Natural killer cell treated with Interleukin-12 subunit alpha and Interleukin-12 subunit beta and Interleukin-15 and Interleukin-18, amount 100 ng/mL, for 72 hours (primary cell): ENCODE measurements at places on chromosomes 7 and 10. TPM values are rescaled to one million over a fixed set of nuclear protein-coding genes. Genes with fewer than 3 reads are reported as not detected.

DNA sequence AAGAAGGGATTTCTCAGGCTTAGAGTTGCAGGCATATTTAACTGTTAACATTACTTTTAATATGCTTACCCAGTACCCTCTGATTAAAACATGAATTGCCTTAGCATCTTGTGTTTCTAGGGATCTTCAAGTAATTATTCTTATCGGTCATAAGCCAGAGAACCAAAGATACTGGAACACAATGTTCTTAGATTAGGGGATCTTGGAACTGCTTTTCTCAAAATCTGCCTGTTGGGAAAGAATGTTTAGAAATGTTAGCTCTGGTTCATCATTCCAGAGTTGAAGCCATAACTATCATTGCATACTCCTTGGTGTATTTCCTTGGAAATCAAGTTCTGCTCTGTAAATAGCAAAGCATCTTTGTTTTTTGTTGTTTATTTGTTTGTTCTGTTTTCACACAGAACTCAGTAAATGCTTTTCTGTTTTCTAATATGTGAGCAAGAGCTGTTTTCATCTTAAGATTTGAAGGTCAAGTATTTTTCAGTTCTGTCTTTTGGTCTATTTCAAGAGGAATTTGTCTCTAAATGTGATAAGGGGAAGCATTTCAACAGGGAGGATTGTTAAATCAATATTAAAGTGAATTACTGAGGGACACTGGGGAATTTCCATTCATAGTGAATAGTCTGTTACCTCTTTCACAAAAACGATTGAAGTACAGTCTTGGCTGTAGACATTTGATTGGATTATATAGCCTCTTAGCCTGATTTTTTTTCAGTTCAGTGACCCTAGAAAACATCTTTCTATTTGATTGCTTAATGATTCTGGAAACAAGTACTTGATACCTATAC is 103.2 kb upstream of the CYP26C1 start:
- H3K4me1 ChIP-seq: no peaks in the 10 kb centered on the region
- no peaks in the 10 kb centered on the region for H3K36me3 ChIP-seq
- DNase-seq: no peak
- H3K4me3 ChIP-seq: no peak overlapping the region
- no peak overlapping the region for H3K27ac ChIP-seq

DNA sequence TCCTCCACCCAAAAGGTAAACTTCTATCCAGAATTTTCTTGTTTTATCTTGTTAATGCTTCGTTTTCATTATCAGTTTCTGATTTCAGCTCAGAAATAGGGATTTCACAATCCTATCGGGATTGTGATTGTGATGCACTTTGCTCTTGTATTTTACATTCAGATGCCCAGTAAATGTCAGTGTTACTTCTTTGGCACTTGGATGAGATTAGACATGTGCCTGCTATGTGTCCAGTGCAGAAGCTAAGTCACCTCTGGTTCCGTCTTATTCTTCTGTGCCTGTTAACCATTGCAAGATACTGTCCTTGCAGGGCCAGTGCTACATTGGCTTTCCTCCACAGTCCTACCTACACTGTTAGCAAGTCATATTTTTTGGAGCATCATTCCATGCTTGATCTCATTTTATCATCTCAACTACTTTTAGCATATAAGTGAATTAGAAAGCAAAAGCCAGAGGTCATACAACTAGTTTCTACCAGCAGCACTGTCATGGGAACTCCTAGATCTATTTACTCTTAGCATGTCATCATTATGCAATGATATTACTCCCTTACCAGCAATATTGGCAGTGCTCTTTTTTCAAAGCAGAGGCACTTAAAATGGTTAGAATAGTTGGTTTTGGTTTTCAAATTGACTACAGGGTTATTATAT is 26.7 kb downstream of the ZNF277 start:
- peaks cover 25% of the 10 kb centered on the region for H3K4me1 ChIP-seq
- no peaks in the 10 kb centered on the region for H3K27me3 ChIP-seq
- H3K27ac ChIP-seq: no peak overlapping the region
- no peak for DNase-seq
- H3K36me3 ChIP-seq: peaks cover 6% of the 10 kb centered on the region
- H3K4me3 ChIP-seq: no peak overlapping the region

DNA sequence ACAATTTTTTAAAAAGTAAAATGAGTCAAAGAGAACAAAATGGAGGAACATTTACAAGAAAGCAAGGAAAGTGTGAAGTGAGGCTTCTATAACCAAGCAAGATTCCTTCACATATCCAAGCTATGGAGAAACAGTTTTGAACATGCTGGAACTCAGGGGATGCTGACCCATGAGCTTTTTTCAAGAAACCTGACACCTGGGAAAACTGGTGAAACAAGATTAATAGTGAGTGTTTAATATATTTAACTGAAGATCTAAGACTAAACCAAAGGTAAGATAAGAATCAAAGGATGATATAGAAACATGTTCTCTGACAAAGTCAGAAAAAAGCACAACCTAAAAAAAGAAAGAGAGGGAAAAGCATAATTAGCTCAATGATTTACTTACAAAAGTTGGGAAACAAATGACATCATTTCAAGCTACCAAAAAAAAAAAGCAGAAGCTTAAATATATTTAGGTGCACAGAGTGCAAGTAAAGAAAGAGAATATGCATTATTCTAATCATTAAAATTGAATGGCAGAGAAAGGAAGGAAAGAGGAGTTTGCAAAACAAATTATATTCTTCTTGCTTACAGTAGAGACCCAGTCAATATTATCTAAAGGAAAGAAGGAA is 24.9 kb downstream of the C7orf25 start:
- no peak for DNase-seq
- no peaks in the 10 kb centered on the region for H3K36me3 ChIP-seq
- H3K27ac ChIP-seq: no peak overlapping the region

DNA sequence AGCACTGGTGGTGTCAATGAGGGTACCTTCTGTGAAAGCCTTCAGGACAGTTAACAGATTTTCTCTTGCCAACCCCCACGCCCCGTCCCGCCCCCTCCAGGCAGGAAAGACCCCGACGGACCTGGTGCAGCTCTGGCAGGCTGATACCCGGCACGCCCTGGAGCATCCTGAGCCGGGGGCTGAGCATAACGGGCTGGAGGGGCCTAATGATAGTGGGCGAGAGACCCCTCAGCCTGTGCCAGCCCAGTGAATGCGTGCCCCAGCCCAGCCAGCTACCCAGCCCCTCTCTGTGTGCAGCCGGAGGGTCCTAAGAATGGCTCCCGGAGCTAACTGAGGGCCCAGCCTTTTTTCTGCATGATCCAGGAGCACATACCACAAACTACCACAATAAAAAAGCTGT is 713 bp upstream of the HOGA1 start:
- H3K36me3 ChIP-seq: no peaks in the 10 kb centered on the region
- no peak overlapping the region for H3K27ac ChIP-seq
- no peaks in the 10 kb centered on the region for H3K4me1 ChIP-seq
- H3K27me3 ChIP-seq: no peaks in the 10 kb centered on the region
- no peak overlapping the region for H3K4me3 ChIP-seq

The NRG3 gene
- not detected for total RNA-seq

The PTF1A gene
- total RNA-seq: not detected

The OR2A5 gene
- not detected for total RNA-seq

The TMEM184A gene
- total RNA-seq: not detected

DNA sequence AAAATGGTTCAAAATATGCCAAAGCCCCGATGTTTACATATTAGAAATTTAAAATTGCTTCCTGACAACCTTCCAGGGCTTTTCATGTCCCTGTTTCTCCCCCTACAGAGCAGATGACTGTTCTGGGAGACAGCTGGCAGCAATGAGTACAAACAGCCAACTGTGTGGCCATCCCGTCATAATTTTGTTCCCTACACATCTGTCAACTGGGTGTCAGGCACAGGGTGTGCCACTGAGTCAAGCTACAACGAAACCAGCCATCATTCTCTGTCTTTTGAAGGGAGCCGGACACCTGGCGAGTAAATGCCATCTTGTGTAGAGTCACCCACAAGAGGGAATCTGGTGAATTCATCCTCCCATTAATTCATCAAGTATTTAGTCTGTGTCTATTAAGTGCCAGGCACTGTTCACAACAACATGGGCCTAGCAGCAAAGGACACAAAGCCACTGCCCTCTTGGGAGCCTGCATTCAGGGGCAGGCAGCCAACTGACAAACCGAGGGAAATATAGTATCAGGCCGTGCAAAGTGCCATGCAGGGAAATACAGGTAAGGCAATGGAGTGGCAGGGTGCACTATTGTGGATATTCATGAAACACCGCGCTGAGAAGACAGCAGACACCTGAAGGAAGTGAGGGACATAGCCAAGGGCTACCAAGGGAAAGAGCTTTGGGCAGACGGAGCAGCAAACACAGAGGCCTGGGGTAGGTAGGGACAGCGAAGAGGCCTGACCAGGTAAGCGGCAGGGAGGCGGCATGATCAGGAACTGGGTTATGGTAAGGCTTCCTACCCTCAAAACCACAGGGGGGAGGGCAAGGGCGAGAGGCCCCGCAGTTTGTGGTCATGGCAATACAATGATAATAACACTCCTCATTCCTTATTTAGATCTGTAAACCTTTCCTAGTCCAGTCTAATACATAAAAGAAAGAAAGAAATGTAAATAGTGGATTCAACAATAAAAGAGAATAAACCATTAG is 213.6 kb downstream of the FAM107B start:
- peak; percentile 76 for DNase-seq
- peak overlapping the region; percentile 89 for H3K4me3 ChIP-seq
- H3K36me3 ChIP-seq: peaks cover 10% of the 10 kb centered on the region
- H3K4me1 ChIP-seq: peaks cover 83% of the 10 kb centered on the region

- no peak overlapping the region for H3K27ac ChIP-seq
- no peak overlapping the region for H3K4me3 ChIP-seq
- peaks cover 10% of the 10 kb centered on the region for H3K27me3 ChIP-seq
- H3K36me3 ChIP-seq: no peaks in the 10 kb centered on the region
Measured at GRCh38 chr10:106765241-106765754, 399.2 kb downstream of the SORCS1 start.

The TRPV6 gene
- not detected for total RNA-seq

DNA sequence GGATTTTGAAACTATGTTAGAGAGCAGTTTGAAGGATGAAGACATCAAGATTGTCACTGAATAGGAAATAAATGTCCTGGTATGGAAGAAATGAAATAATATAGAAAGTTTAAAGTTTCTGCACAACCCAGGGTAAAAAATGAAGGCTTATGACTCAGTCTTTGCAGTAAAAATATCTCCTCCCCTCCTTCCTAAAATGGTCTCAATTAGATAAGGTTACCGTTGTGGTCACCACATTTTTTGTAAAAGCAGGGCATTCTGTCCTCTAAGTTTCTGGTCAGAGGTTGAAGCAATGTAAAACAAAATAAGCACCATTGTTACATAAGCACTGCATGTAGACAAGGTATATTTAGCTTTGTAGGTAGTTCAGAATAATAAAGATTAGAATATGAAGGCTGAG is 403.5 kb downstream of the SUGCT start:
- H3K27me3 ChIP-seq: no peaks in the 10 kb centered on the region
- H3K4me3 ChIP-seq: no peak overlapping the region
- no peaks in the 10 kb centered on the region for H3K36me3 ChIP-seq
- H3K27ac ChIP-seq: no peak overlapping the region
- DNase-seq: no peak
- no peaks in the 10 kb centered on the region for H3K4me1 ChIP-seq

The OR13A1 gene
- not detected for total RNA-seq

The ZNF853 gene
- total RNA-seq: 1.0 TPM

The GSTO2 gene
- total RNA-seq: 0.93 TPM

DNA sequence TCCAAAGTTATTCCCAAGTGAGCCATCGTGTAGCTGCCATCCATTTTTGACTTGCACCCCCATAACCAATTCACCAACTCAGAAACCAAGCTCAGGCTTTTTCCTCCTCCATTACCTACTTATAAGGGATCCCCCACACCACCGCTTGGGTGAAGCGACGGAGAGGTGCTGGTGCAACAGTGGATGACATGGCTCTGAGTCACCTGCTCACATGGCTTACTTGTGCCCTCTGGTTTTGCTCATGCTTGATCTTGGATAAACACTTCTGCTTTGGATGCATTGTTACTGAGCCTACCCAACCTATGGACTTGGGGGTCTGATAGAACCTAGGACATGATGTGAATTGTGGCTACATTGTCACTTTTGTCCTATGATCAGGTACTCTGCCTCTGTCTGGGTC is 12.0 kb upstream of the AKR1B1 start:
- no peaks in the 10 kb centered on the region for H3K36me3 ChIP-seq
- H3K27ac ChIP-seq: no peak overlapping the region
- H3K27me3 ChIP-seq: peaks cover 4% of the 10 kb centered on the region
- no peak overlapping the region for H3K4me3 ChIP-seq
- H3K4me1 ChIP-seq: no peaks in the 10 kb centered on the region

DNA sequence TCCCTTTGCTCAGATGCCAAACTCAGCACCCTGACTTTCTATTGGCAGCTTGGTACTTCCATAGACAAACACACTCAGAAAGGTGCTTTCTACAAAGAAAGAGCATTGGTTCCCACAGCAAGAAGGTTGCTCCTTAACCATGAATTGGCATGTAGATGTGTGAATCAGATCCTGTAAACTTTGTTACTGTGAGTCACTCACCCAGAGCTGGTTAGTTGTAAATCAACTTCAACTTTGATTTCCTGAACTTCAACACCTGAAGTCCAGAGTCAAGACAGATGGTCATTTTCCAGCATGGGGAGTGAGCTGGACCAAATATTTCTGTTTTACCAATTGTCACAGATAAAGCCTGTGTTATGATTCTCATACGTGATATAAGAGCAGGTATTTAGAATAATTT is 797.2 kb downstream of the TNS3 start:
- H3K4me3 ChIP-seq: no peak overlapping the region
- no peaks in the 10 kb centered on the region for H3K27me3 ChIP-seq
- no peak for DNase-seq
- H3K36me3 ChIP-seq: no peaks in the 10 kb centered on the region
- H3K27ac ChIP-seq: no peak overlapping the region

- no peak overlapping the region for H3K4me3 ChIP-seq
- DNase-seq: no peak
- H3K27ac ChIP-seq: no peak overlapping the region
- H3K27me3 ChIP-seq: no peaks in the 10 kb centered on the region
- H3K36me3 ChIP-seq: no peaks in the 10 kb centered on the region
Measured at GRCh38 chr7:30800785-30801252, 29.6 kb downstream of the MINDY4 start.
